Fibroblast of upper back skin (primary cell): ENCODE measurements at places on chromosomes 7 and 10.

- no peak for DNase-seq
These were observed 197.4 kb upstream of the PRPS1L1 start for GRCh38 chr7:18225067-18225466.

- no peak for DNase-seq
These were observed 190.1 kb downstream of the SDHAF3 start for GRCh38 chr7:97307521-97308108.

GRCh38 chr10:93071177-93071472 is 2.6 kb upstream of the CYP26A1 start:
- no peak for DNase-seq

GRCh38 chr10:84329196-84329611 is 815 bp downstream of the CCSER2 start:
- peak; percentile 28 for DNase-seq

DNA sequence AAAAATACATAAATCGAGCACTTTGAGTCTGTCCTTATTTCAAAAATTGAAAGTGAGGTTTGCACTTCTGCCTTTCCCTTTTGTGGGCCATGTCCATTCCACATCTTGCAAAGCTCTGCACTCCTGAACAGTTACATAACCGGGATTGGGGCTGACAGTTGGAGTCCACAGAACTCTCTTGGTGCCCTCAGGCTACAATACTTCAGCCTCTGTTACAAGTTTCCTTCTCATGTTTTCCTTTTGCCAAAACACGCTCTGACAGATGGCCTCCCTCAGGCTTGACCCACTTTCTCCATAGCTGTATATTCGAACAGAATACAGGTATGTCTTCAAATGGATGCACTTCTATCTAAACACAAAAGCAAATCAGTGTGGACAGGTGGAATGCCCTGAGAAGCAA is 335.9 kb downstream of the WDR37 start:
- no peak for DNase-seq

DNA sequence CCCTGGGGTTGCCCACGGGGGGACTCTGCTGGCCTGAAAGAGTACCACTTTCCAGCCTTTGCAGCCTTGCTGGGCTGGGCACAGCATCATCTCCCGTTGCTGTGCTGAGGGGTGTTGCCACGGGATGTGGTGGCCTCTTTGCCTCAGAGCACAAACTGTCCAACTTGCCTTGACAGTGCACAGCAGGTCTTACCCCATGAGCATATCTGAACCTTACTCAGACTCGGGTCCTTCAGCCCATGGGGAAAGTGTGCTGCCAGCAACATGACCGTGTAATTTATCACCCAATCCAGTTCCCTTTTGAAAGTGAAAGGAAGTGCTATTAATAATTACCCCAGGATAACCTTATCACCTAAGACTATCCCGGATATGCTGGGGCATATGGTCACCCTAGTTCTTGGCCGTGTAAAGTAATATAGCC is 46.8 kb downstream of the TBXAS1 start:
- DNase-seq = no peak

- DNase-seq = no peak
These were observed 761 bp downstream of the PTF1A start for GRCh38 chr10:23192712-23193434.

GRCh38 chr7:22356701-22357310 is at the start of gene RAPGEF5:
RAPGEF5 (minus strand) TSS chr7:22357154; CDS start chr7:22357060, 94 bp downstream.
- DNase-seq = no peak

DNA sequence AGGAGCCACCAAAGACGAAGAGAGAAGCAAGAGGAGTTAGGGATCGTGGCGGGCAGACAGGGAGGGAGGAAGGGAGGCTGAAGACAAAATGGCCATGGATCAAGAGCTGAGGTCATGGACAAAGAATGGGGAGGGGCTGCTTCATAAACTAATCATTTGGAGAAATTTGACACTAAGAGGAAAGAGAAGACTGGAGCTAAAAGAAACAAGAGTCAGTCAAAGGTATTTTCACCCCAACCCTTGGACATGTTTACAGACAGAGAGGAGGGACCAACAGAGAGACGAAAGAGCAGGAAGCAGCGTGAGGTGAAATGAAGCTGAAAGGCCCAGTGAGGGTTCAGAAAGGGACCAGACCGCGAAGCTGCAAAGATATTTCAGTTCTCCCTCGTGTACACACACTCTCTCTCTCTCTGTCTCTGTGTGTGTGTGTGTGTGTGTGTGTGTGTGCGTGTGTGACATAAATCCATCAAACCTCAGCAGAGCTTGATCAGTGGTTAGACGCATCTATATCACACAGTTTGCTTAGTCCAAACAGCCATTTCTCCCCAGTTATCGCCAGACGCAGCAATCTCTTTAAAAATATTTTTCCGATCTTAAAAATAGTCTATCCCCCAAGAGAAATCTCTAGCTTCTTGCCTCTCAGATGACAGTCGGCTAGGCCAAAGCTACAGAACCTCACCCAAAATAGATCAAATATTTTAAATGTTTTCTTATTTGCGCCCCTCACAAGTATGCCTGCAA is 12.5 kb upstream of the CALD1 start:
- peak; percentile 77 for DNase-seq

DNA sequence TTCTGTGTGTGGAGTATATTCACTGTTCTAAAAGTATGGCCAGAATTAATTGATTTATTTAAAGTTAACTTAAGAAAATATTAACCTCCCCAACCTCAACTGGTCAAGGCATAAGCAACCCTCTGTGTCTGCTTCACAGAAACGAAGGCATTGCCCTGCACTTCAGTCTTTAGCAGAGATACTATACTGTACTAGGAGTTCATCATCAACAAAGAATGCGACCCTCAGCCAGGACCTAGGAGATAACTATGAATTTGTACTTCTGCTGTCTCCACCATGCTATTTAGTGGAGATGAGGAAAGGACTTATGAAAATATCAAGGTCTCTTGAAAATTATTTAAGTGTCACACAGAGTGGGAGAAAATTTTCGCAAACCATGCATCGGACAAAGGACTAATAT is 35.7 kb upstream of the SEMA3D start:
- DNase-seq = peak; percentile 18

DNA sequence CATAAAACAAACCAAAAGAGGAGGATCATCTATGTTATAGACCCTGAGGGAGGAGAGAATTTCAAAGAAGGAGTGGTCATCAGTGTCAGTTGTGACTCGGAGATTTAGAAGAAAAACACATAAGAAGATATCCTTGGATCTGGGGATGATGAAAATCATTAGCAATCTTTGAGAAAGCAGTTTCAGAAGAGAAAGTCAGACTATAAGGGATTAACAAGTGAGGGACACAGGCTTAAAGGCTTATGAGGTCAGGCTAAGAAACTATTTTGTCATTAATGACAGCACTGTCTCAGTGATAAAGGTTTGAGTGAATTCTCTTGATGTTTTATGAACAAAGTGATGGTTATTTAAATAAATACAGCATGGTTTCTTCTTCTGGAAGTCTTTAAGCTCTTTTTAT is 6.1 kb upstream of the GPR85 start:
- peak; percentile 29 for DNase-seq

- no peak for DNase-seq
These were observed 140.6 kb downstream of the FAM53B start for GRCh38 chr10:124603376-124604213.

DNA sequence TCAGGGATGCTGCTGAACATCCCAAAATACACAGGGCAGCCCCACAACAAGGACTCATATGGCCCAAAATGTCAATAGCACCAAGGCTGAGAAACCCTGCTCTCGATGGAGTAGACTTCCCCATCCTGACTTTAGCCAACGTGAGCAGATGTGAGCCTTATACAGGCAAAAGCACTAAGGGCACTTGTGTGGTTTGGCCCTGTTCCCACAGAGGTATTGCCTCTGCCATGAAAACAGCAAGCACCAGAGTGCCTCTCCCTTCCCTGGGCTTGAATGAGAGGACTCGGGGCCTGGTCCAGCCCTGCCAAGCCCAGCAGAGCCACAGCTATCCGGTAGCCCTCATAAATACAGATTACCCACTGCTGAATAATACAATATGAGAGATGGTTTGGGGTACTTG is 47.5 kb downstream of the ACSM6 start:
- no peak for DNase-seq

GRCh38 chr7:495761-496321 is 23.8 kb downstream of the PDGFA start:
- DNase-seq = no peak

DNA sequence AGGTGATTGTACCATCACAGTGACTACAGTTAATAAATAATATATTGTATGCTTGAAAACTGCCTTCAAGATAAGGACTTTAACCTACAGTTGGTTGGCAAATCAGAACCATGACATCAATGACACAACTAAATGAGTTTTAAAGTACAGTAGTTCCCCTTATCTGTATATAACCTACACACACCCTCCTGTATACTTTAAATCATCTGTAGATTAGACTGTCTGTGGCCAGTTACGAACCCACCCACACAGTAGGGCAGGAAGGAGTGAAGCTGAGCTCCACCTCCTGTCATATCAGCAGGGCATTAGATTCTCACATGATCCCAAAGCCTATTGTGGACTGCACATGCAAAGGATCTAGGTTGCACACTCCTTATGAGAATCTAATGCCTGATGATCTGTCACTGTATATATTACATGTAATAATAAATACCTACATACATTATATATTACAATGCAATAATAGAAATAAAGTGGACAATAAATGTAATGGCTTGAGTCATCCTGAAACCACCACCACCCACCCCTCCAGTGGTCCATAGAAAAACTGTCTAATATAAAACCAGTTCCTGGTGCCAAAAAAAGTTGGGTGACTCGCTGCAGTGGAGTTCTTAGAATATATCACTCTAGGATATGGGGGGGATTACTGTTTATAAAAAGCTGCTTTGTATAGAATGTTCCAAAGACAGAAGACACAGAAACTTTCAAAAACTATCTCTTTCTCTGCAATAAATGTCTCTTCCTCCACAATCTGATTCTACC is 5.6 kb downstream of the TPK1 start:
- peak; percentile 72 for DNase-seq

- DNase-seq = no peak
These were observed 38.3 kb downstream of the AHCYL2 start for GRCh38 chr7:129263168-129263567.

GRCh38 chr10:110706690-110707098 is 62.6 kb downstream of the RBM20 start:
- peak; percentile 95 for DNase-seq

- no peak for DNase-seq
These were observed 234.0 kb upstream of the SP4 start for GRCh38 chr7:21193895-21194294.

- peak; percentile 70 for DNase-seq
These were observed 212.8 kb downstream of the PTN start for GRCh38 chr7:137130751-137131158.

DNA sequence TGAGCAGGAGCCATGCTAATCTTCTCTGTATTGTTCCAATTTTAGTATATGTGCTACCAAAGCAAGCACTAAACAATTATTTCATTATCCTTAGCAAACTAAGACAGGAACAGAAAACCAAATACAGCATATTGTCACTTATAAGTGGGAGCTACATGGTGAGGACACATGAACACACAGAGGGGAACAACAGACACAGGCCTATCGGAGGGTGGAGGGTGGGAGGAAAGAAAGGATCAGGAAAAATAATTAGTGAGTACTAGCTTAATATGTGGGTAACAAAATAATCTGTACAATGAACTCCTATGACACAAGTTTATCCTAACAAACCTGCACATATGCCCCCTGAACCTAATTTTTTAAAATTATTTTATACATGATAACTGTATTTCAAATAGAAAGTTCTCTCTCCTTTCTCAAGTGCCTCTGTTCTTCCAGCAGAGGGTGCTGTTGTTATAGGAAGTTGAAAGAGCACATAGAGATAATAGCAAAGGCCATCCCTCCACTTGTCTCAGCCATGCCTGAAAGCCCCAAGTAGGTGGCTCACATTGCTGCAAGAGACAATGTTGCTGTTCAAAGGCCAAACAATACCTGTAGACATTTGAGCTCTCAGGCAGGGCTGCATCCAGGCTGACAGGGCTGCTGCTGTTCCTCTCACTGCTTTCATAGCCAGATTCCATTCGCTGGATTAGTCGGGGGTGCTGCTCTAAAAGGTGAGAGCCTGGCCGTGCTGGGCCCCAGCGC is 33.4 kb upstream of the PPP3CB start:
- peak; percentile 82 for DNase-seq

- no peak for DNase-seq
These were observed 29.1 kb downstream of the GIMAP5 start for GRCh38 chr7:150766334-150766709.

- no peak for DNase-seq
These were observed 895 bp upstream of the NAPEPLD start for GRCh38 chr7:103149808-103150180.

GRCh38 chr7:83849131-83849530 is 200.2 kb upstream of the SEMA3E start:
- peak; percentile 46 for DNase-seq

DNA sequence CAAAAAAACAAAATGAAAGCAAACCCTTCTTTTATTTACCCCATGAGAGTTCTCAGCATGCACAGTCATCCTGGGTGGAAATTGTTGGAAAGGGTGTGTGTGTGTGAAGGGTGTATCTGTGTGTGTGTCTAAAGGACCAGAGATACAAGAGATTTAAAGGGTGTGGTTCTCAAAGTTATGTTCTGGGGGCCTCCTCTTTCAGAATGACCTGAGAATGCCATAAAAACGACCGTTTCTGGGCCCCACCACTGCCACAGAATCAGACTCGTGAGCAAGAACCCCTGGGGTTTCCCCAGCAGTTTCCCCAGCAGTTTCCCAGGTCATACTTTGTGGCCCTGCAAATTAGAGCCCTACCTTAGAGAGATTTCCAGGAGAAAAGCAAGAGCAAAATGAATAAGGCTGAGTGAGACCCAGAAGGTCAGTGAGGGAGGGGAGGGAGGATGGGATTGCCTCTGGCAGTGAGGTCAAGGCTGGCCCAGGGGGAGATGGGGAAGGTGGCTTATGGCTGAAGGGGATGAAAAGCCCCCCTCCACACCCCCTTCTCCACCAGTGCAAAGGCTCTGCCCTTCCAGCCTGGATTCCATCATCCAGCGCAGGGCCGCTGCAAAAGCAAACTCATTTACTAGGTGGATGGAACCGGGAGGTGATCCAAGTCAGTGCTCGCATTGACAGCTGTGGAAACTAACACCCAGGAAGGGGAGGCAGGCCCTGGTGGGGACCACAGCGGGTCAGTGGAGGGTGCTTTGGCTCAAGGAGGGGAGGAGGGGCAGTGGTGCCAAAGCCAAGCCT is 10.2 kb downstream of the PYROXD2 start:
- peak; percentile 63 for DNase-seq

DNA sequence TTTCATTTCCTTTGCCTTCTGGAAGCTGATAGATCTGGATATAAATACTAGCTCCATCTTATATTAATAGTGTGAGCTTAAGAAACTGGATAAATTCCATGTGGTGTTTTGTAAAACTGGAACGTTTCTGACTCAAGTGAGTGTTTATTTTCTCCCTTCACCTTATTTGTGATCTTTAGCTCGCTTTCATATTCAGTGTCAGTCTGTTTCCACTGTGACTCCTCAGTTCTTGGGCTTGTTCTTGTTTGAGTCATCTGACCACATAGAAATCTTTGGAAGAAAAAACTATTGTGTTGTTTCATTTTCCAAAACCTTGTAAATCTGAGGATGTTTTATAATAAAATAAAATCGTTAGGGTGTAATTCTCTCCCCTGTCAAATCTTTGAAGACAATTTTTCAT is 186.4 kb downstream of the POLR1F start:
- DNase-seq = peak; percentile 65

- no peak for DNase-seq
These were observed 8.5 kb upstream of the TMEM270 start for GRCh38 chr7:73852500-73852899.

GRCh38 chr7:95605275-95605674 is 9.0 kb upstream of the PDK4 start:
- DNase-seq = no peak

GRCh38 chr10:86072413-86072812 is 294.2 kb downstream of the GRID1 start:
- no peak for DNase-seq
